PC-9 (cell line): ENCODE measurements at places on chromosomes 4 and X.

- no peak for DNase-seq
Measured at GRCh38 chr4:83701041-83701440, 165.1 kb downstream of the GPAT3 start.

- no peak for DNase-seq
Measured at GRCh38 chr4:150662686-150663085, 80.7 kb downstream of the MAB21L2 start.

- no peak for DNase-seq
Measured at GRCh38 chr4:17491196-17491595, 20.7 kb downstream of the QDPR start.

DNA sequence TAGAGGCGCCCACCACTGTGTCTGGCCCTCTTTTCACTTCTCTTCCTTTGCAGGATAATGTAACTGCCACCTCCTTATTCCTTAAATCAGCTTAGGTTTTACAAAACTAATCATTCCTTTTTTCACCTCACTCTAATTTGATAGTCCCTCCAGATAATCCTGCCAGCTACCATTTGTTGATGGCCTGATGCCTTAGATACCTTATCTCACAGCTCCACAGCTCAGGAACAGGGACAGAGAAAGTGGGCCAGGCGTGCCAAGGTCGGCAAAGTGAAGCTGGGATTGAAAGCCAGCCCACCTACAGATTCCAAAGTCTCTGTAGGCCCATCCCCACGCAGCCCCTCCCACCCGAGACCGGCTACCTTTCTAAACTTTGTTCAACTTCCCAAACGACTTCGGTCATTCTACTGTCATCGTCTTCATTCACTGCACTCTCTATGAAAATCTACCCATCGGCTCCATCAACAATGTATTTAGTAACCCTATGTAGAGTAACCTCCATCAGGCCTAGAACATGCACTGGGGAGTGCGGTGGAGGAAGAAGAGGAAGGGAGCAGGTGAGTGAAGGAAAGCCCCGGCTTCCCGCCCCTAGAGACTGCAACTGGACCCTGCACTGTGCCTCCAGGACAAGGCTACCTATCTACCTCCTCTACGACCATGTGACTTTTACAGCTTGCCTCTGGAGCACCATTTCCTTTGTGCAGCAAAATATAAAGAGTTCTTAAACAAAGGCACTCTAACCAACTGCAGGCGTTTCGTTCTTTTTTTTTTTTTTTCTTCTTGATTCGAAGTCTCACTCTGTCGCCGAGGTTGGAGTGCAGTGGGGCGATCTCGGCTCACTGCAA, 1.5 kb downstream of the CASP6 start:
- no peak for DNase-seq

DNA sequence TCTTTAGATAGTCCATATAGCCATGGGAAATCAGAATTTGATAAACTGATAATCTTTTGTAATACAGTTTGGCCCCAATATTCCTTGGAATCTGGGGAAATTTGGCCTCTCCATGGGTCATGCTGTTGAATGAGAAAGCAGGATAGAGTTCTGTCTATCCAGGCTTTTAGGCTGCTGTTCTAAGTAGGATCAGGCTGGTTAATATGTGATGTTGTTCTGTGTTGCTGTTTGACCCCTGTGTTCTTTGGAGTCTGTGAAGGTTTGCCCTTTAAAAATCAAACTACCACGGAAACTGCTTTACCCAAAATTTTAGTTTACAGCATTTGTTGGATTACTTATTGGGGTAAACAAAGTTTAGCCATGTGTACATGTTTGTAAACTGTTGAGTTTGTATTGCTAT, 114.5 kb downstream of the ZNF330 start:
- no peak for DNase-seq
